ENCODE measurements at places on chromosomes 1 and 21. TPM values are rescaled to one million over a fixed set of nuclear protein-coding genes. Genes with fewer than 3 reads are reported as not detected.

Gene RGS13
- 0.10 TPM for total RNA-seq

Gene LCE1C
- not detected for total RNA-seq

Gene RGS5
- 34.5 TPM for total RNA-seq

DNA sequence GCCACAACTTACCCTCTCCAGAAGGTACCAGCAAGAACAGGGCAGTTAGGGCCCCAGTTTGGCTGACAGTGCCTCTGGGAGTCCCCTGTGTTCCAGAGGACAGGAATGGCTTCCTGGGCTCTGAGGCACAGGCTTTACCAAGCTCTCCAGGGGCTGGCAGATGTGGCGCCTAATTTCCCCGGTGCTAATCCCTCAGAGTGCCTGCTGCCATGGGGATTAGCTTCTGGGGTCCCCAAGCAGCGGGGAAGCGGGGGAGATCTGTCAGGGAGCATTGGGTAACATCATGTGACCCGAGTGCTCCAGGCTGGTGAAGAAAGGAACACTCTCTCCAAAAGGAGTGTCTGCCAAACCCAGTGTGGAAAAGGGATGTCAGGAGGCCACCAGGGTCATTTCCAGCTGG lies at the start of gene LACTBL1:
LACTBL1 (minus strand) TSS at position 107 of the 400 bp plus-strand sequence. CDS start 550 bp downstream, outside the sequence.
- peaks cover 9% of the 10 kb centered on the region for H3K27me3 ChIP-seq
- H3K36me3 ChIP-seq: no peaks in the 10 kb centered on the region
- peaks cover 16% of the 10 kb centered on the region for H3K4me1 ChIP-seq
- no peak for DNase-seq

- no peaks in the 10 kb centered on the region for H3K27me3 ChIP-seq
- no peak for DNase-seq
- peaks cover 6% of the 10 kb centered on the region for H3K36me3 ChIP-seq
- H3K4me3 ChIP-seq: no peak overlapping the region
- no peak overlapping the region for H3K27ac ChIP-seq
Observed at GRCh38 chr1:243346468-243346867, 90.6 kb downstream of the SDCCAG8 start.

GRCh38 chr1:109116286-109116685 lies 2.4 kb downstream of the ELAPOR1 start:
- peaks cover 15% of the 10 kb centered on the region for H3K27me3 ChIP-seq
- H3K36me3 ChIP-seq: no peaks in the 10 kb centered on the region
- H3K27ac ChIP-seq: no peak overlapping the region
- no peak for DNase-seq

- no peak overlapping the region for H3K4me3 ChIP-seq
- H3K4me1 ChIP-seq: peaks cover 28% of the 10 kb centered on the region
- DNase-seq: no peak
- no peaks in the 10 kb centered on the region for H3K27me3 ChIP-seq
- H3K27ac ChIP-seq: peak overlapping the region; percentile 72
Observed at GRCh38 chr1:231923491-231924041, 297.0 kb downstream of the DISC1 start.

DNA sequence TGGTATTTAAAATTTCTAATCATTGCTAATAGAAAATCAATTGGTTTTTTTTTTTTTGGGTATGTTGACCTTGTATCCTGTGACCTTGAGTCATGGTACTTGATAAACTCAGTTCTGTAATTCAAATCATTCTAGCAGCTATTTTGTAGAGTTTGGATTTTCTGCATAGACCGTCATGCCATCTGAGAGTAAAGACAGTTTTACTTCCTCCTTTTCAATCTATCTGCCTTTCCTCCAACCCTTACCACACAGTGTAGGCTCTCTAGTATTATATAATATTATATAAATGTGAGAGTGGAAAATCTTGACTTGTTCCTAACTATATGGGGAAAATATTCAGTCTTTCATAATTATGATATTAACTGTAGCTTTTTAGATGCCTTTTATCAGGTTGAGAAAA lies 7.0 kb downstream of the TDRD5 start:
- H3K36me3 ChIP-seq: no peaks in the 10 kb centered on the region
- no peak for DNase-seq
- no peak overlapping the region for H3K4me3 ChIP-seq

Data from spinal cord (tissue), 10 donors.